ENCODE measurements at places on chromosomes 16 and 17.

DNA sequence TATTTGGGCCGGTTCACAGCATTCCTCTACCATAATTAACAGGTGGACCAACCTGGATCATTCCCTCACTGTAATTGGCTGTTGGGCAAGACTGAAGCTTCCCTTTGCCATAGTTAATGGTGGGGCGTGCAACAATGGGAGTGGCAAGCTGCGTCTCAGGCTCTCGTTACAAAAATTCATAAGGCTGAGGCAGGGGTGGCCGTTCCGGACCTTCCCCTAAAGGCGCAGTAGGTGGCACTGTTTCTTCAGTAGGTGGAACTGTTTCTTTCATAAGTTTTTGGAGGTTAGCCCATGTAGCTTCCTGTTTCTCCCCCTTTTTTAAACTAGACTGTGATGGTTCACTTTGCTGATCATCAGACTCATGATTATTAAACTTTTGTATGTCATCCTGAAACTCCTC lies 17.0 kb upstream of the TMC5 start:
- DNase-seq, result no peak

GRCh38 chr16:84667600-84668309 lies 19.4 kb downstream of the KLHL36 start:
- no peak for DNase-seq

- DNase-seq, result no peak
Observed at GRCh38 chr16:49216593-49216992, 65.0 kb downstream of the CBLN1 start.

GRCh38 chr17:17500999-17501605 lies 4.9 kb upstream of the RASD1 start:
- no peak for DNase-seq

DNA sequence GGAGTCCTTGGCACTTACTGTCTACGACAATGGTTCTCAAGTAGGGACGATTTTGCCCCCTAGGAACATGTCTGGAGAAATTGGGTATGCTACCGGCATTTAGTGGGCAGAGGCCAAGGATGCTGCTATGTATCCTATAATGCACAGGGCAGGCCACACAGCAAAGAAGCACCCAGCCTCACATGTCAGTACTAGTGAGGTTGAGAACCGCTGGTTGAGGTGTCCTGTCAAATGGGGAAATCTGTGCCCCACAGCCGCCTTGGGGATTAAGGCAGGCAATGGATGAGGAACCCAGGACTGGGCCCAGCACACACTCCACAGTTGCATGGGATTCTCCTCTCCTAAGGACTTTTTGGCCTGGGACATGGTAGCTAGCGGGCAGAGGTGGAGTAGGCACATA lies 86.7 kb upstream of the TOB1 start:
- no peak for DNase-seq

DNA sequence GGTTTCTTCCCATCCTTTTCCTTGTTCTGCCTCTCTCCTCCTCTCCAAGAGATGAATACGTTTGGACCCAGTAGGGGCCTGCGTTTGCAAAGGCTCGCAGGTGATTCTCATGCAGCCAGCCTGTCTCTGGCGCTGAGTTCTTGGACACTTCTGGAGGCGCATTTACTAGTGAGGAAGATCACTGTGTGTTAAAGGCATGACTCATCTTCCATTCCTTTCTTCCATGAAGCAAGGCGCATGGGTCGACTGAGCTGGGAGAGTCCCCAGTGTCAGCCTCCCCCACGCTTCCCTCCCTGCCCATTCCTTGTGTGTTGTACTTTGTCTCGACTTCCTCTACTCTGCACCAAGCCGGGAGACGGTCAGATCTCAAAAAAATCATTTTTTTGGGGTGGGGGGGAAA lies 159.9 kb upstream of the EEF2KMT start:
- DNase-seq, result no peak

GRCh38 chr16:77424871-77425604 lies 9.8 kb downstream of the ADAMTS18 start:
- no peak for DNase-seq

DNA sequence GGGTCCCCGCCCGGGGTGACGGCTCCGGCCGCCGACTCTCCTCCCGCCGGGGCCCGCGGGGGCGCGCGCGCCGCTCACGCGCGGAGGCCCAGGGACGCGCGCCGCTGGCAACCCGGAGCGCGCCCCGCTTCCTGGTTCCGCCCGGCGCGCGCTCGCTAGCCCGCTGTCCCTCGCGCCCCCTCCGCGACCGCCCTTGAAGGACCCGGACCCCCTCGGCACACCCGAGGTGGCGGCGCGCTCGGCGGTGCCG lies at the start of gene STAT5B:
Gene STAT5B, minus strand, starts transcription at position 33 of the 250 bp plus-strand sequence. CDS start 44,264 bp downstream, outside the sequence.
- DNase-seq, result peak; percentile 57

GRCh38 chr17:36722903-36723263 lies 121.5 kb downstream of the MRM1 start:
- no peak for DNase-seq

DNA sequence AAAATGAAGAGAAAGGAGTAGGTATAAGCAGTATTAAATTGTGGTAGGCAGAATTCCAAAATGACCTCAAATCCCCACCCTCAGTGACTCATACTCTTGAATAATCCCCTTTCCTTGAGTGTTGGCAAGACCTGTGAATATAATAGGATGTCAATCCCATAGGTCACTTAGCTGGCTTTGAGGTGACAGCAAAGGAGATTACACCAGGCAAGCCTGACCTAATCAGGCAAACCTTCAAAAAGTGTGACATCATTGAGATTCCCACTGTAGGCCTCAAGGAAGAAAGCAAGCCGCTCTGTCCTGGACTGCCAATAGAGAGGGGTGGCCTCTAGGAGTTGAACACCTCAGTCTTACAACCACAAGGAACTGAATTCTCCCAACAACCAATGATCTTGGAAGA lies 535.2 kb downstream of the RBFOX1 start:
- no peak for DNase-seq

GRCh38 chr17:80795090-80795580 lies 196.5 kb upstream of the CHMP6 start:
- no peak for DNase-seq

DNA sequence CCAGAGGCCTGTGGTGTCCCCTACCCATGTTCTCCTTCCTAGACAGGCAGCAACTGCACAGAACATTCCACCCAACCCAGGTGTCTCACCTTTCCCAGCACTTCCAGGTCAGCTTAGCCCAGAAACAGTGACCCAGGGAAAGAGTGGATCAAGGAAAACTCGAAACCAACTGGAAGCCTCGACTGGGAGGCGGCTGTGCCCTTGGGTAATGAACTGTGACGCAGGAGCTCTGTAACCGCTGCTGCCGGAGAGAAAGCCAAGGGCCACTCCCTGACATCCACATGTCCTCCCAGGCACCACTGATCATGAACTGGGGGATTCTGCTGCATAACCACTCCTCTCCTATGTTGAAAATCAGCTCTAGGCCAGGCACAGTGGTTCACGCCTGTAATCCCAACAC lies 34.4 kb downstream of the WDR59 start:
- no peak for DNase-seq

- DNase-seq, result no peak
Observed at GRCh38 chr17:37019117-37019740, 70.5 kb downstream of the AATF start.

Data from inflammatory macrophage treated with lipopolysaccharide for 1 hour (primary cell).